ENCODE measurements at places on chromosomes 12 and 14. TPM values are rescaled to one million over a fixed set of nuclear protein-coding genes. Genes with fewer than 3 reads are reported as not detected.

The CLEC2A gene
- total RNA-seq, result not detected

The RTN1 gene
- total RNA-seq, result 0.61 TPM

The RPGRIP1 gene
- not detected for total RNA-seq

The CCDC175 gene
- total RNA-seq, result not detected

The SAMD15 gene
- 4.0 TPM for total RNA-seq

The COX8C gene
- not detected for total RNA-seq

The SPRYD4 gene
- total RNA-seq, result 1.3 TPM

The PIK3C2G gene
- not detected for total RNA-seq

The PPP1R36 gene
- total RNA-seq, result 0.32 TPM

The CAPZA3 gene
- total RNA-seq, result not detected

The CCDC196 gene
- total RNA-seq, result not detected

The TRAFD1 gene
- total RNA-seq, result 46.8 TPM

The STAB2 gene
- not detected for total RNA-seq
